ENCODE measurements at places on chromosomes 16 and 17.

- no peak for DNase-seq
Observed at GRCh38 chr16:49491106-49491670, 117.6 kb downstream of the C16orf78 start.

DNA sequence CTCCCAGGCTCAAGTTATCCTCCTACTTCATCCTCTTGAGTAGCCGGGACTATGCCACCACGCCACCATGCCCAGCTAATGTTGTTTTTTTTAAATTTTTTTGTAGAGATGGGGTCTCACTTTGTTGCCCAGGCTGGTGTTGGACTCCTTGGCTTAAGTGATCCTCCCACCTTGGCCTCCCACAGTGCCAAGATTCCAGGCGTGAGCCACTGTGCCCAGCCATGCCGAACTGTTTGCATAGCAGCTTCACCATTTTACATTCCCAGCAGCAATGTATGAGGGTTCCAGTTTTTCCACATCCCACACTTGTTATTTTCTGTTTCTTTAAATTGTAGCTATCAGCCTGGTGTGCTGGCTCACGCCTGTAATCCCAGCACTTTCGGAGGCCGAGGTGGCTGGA lies 2.2 kb upstream of the CTRB1 start:
- DNase-seq, result no peak

- DNase-seq, result no peak
Observed at GRCh38 chr16:52543654-52544053, 3.3 kb downstream of the TOX3 start.

GRCh38 chr17:75910699-75911098 lies 6.0 kb upstream of the MRPL38 start:
- DNase-seq, result no peak

DNA sequence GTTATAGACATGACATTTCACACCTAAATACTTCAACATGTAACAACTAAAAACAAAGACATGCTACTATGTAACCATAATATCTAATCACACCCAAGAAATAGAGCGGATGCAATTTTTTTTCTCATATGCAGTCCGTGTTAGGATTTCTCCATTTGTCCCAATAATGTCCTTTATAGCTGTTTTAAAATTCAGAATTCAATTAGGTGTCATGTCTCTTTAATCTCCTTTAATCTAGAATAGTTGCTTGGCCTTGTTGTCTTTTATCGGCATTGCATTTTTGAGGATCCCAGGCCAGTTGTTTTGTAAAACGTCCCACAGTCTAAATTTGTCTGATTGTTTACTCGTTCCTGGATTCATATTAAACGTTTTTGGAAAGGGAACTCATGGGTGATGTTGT lies 14.5 kb downstream of the MRC2 start:
- DNase-seq, result no peak

- peak; percentile 89 for DNase-seq
Observed at GRCh38 chr17:28335959-28336871, 654 bp downstream of the TNFAIP1 start.

- no peak for DNase-seq
Observed at GRCh38 chr16:88385831-88386815, 3.4 kb downstream of the ZNF469 start.

DNA sequence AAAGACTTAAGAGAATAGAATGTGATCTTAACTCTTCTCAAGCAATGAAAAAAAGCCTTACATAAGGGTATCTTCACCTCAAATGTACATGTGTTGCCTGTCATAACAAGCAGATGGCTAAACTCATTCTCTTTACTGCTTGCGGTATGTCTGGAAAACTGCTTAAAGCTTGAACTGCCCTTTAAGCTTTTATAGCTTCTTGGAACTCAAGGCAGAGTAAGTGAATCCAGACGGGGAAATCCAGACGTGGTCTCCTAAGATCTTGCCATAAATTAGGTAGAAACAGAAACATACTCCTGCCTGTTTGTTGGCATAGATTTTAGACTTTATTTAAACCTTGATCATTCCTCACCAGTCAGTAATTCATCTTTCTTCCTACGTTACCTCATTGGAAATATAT lies 19.6 kb downstream of the CLUAP1 start:
- peak; percentile 97 for DNase-seq

DNA sequence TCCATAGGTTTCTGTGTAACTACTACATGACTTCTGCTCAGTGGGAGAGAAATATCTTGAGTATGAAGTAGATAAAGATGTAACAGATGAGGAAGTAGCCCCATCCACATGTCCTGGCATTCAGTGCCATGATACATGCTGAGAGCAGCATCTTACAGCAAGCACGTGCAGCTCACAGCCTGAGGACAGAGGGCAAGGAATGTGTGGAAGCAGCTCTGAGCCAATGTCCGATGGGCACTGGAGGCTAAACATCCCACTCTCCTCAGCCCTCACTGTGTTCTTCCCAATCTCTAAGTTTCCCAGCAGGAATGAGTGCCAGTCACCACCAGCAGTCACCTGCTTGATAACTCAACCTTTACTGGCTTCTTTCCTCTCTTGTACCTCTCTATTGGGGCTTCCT lies 40.4 kb downstream of the CFDP1 start:
- DNase-seq, result peak; percentile 52

- peak; percentile 68 for DNase-seq
Observed at GRCh38 chr17:58232707-58233156, 5.7 kb upstream of the LPO start.

- DNase-seq, result no peak
Observed at GRCh38 chr16:87757841-87758426, 7.9 kb downstream of the KLHDC4 start.

DNA sequence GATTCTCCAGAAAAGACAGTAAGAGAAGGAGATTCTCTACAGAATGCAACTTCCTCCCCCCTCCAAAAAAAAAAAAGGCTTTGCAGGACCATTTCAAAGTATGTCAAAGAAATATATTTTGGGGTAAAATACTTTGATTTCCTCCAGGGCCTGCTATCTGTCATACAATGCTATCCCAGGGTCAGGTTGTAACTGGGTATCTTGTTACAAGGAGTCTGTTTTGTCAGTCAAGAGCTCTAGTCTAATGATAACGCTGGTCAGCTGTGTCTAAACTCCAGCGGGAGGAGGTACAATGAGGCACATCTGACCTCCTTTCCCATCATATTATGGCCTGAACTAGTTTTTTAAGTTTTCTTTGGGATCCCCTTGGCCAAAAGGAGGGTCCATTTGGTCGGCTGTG lies 408.4 kb upstream of the CDH5 start:
- DNase-seq, result no peak

GRCh38 chr17:79062691-79063090 lies 11.9 kb upstream of the ENGASE start:
- no peak for DNase-seq

GRCh38 chr17:60545465-60546191 lies 19.6 kb upstream of the APPBP2 start:
- DNase-seq, result no peak

DNA sequence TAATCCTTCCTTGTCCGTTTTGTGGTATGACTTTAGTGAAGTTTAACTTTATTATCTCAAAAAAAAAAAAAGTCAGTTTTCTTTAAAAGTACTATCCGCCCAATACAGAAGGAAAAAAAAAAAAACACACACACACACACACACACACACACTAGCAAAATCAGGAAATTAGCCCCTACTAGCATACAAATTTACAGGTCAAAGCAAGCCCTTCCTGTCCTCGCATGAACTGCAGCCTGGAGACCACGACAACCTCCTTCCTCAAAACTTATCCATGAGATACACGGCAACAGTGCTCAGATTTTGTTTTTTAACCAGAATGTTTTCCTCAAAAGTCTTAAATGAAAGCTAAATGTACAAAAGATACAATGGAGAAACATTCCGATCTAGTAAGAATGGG lies 16.2 kb downstream of the NCOR1 start:
- DNase-seq, result no peak

GRCh38 chr17:69916761-69917160 lies 158.3 kb upstream of the KCNJ16 start:
- DNase-seq, result peak; percentile 11

DNA sequence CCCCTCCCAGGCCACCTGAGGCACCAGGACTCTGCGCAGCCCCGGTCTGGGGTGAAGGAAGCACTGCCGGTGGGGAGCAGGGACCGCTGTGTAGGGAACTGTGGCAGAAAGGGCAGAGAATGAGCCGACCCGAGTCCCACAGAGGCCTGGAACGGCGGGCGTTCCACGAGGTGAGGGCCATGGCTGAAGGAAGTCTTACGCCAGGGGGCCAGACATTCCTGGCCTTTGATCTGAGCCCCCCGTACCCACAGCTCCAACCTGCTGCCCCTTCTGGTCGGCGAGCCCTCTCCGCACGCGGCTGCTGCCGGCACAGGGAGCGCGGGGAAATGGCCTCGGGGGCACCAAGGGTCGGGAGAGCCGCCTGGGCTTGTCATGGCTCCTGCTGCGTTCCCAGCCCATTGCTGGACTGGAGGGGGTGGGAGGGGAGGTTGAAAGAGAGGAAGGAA lies 1.4 kb upstream of the WNT3 start:
- no peak for DNase-seq

Measured in AG10803 (cell line).